ENCODE measurements at places on chromosomes 6 and 20.

DNA sequence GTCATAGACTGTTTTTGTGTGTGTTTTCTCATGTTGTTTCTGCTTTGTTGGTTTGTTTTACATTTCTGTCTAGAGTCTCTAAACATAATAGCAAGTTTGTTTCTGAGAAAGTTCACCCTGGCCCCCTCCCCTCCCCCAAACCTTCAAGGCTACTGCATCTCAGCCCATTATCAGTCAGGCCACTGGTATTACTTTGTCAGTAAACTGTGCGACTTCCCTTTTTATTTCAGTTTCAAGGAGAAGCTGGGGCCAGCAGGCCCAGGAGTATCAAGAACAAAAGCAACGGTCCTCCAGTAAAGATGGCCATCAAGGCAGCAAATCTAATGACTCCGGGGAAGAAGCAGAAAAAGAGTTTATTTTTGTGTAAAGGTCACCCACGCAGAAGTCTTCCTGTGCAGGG, 32.8 kb upstream of the SCGN start:
- DNase-seq, result no peak

GRCh38 chr6:119671105-119671504, 321.5 kb upstream of the MAN1A1 start:
- DNase-seq, result no peak

GRCh38 chr6:129619579-129620233, 90.3 kb downstream of the ARHGAP18 start:
- no peak for DNase-seq

- no peak for DNase-seq
These were observed 15.3 kb upstream of the ZNFX1 start for GRCh38 chr20:49293122-49293521.

DNA sequence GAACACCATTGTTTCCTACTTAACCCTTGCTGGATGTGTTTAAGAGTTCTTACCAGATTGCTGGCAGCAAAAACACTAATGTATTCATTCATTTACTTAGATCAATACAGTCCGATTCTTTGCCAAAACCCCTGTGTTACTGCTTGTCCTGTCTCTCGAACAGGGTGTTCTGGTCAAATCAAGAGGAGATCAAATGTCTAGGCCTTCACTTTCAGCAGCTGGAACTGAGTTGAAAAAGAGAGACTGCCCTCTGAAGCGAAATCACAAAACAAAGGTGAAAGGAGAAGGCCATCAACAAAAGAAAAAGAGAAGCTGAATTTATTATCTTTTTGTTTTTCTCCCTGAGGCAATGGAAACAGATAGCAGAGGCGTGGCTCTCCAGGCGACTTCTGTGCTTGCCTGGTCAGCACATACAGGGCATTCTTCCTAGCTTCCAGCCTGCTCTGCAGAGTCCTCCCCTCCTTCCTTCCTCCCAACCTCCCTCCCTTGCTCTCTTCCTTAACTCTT, 44.1 kb upstream of the GCM1 start:
- no peak for DNase-seq

GRCh38 chr6:143510991-143511891, at the start of gene FUCA2:
FUCA2 (minus strand) TSS chr6:143511720; CDS start chr6:143511634, 86 bp downstream.
- DNase-seq, result peak; percentile 10

GRCh38 chr20:44695674-44696300, 19.4 kb upstream of the CCN5 start:
- DNase-seq, result no peak

- no peak for DNase-seq
These were observed 289.6 kb downstream of the EPM2A start for GRCh38 chr6:145445674-145446073.

- no peak for DNase-seq
These were observed 211.7 kb downstream of the LMBRD1 start for GRCh38 chr6:69584913-69585729.

DNA sequence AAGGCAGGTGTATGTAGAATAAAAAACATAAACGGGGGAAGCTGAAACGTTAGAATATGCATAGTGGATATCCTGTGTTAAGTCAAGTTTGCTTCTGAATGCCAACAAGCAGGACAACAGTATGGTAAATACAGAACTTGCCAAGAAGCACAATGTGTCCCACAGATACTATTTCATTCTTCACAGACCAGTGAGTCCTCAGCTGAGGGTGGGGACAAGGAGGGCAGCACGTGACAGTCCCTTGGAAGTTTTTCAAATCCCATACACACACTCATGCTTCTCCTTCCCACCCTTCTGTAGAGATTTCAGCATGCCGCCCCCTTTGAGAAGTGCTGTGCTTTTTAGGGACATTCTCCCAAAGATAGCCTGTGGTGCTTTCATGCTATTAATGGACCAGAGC, 268.5 kb upstream of the ECI2 start:
- DNase-seq, result no peak

DNA sequence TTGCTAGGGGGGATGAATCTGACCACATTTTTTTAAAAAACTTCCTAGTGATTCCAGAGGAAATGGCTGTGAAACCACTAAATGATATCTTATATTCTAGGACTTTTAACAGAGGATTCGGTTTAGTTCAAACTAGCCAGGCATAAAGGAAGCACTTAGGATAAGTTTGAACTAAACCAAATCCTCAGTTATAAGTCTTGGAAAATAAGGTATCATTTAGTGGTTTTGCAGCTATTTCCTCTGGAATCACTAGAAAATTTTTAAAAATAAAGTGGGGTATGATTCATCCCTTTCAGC, 327.9 kb upstream of the QKI start:
- DNase-seq, result no peak

- no peak for DNase-seq
These were observed 168.2 kb upstream of the PROKR2 start for GRCh38 chr20:5484926-5485325.

GRCh38 chr6:43738877-43739641, 31.0 kb upstream of the VEGFA start:
- DNase-seq, result no peak

GRCh38 chr6:148593130-148593812, 153.6 kb upstream of the UST start:
- DNase-seq, result no peak

DNA sequence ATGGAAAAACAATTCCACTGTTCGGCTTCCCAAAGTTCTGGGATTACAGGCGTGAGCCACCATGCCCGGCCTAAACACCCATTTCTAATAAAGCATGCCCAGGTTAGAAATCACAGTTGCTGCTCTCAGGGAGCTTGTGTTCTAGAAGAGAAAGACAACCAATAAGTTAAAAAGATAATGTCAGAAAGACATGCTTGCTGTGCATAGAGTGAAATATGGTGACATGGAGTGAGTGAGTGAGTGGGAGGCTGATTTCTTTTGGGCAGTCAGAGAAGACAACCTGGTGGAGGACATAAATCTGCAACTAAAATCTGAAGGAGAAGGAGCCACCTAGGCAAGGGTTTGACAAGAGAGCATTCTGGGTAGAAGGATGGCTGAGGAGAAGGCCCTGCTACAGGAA, 222.6 kb downstream of the ARID1B start:
- DNase-seq, result no peak

- DNase-seq, result peak; percentile 43
These were observed 58.1 kb upstream of the SHLD1 start for GRCh38 chr20:5691918-5692618.

DNA sequence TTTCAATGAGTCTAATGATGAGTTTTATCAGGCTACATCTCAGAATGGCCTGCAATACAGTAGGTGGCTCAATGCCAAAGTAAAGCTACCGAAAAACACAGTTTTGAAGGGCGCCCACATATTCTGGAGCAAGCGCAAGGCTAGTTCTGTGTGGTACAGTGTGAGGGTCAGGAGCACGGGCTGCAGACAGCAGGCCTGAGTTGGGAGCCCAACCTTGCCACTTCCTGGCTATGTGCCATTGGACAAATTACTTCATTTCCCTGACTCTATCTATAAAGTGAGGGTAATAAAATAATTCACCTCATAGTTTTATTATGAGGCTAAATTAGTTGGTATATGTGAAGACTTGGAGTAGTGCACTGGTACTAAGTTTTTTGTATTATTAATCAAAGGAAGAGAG, 150.7 kb downstream of the OPN5 start:
- DNase-seq, result no peak

GRCh38 chr20:38355161-38356012, 9.1 kb downstream of the LBP start:
- DNase-seq, result no peak

- DNase-seq, result peak; percentile 94
These were observed 37.6 kb downstream of the NKAIN2 start for GRCh38 chr6:123841067-123841896.

DNA sequence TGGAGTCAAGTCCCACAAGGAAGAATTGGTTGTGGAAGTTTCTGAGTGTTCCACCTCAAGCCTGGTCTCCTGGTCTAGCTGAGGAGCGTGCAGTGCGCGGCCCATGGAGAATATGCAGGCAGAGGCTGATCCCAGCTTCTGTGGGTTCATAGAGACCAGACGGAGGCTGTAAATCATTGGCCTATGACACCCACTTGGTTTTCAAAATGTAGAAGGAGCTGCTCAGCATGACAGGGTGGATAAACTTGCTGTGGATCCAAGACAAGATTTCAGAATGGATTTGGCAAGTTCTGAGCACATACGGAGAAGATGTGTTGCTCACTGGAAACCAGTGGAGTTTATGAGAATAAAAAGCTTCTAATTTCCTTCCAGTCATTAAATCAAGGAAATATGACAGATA, 744 bp downstream of the KIF25 start:
- DNase-seq, result no peak

DNA sequence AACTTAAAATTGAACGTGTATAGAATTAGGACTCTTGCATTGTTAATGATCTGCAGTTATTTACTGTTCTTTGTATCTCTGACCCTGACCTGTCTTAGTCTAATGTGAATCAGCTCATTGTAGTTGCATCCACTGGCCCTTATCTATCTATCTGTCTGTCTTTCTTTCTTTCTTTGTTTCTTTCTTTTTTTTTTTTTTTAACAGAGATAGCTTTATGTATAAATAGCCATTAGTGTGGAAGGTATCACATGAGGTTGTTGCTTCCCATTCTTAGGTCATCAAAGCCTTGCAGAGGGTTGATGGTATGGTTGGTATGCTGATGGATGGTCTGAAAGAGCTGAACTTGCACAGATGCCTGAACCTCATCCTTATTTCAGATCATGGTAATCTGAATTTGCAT, 59.9 kb downstream of the ENPP1 start:
- no peak for DNase-seq

DNA sequence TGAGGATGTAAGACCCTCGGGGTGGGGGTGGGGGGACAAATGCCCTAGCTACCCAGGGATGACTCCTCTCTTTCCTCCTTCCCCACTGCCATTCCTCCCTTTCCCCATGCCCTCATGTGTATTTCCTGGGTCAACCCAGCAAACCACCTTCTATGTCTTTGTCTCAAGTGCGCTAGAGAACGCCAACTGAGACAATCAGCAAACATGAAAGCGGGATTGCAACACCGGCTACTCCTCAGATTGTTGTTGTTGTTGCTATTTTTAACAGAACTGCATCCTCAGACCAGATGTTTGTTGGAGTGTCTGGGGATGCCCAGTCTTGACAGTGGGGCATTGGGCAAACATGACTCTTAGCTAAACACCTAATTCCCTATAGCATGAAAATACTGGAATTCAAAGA, 39.3 kb upstream of the HIVEP1 start:
- no peak for DNase-seq

GRCh38 chr20:23187751-23188150, 101.6 kb upstream of the CD93 start:
- DNase-seq, result no peak

GRCh38 chr20:38755324-38755910, 7.2 kb downstream of the ACTR5 start:
- no peak for DNase-seq

GRCh38 chr20:34175879-34176278, 63.8 kb upstream of the EIF2S2 start:
- DNase-seq, result no peak

- no peak for DNase-seq
These were observed 8.4 kb downstream of the RBBP8NL start for GRCh38 chr20:62418709-62419487.

- DNase-seq, result no peak
These were observed 19.5 kb downstream of the PHACTR2 start for GRCh38 chr6:143697076-143697800.

DNA sequence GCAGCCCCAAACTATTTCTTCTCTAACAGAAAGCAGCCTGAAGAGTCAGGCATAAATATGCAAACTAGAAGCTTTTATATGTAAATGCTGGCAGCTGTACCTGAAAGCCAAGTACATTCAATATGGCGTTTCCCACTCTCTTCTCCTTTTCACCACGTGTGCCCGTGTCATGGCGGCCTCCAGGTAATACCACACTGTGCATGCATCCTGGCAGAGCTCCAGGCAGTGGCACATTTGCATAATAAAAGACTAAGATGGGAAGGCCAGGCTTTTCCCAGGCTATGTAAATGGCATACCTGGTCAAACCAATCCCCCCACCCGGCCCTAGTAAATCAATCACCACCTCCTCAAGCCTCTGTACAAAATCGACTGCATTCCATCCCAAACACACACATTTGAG, 120.6 kb downstream of the MMUT start:
- no peak for DNase-seq

DNA sequence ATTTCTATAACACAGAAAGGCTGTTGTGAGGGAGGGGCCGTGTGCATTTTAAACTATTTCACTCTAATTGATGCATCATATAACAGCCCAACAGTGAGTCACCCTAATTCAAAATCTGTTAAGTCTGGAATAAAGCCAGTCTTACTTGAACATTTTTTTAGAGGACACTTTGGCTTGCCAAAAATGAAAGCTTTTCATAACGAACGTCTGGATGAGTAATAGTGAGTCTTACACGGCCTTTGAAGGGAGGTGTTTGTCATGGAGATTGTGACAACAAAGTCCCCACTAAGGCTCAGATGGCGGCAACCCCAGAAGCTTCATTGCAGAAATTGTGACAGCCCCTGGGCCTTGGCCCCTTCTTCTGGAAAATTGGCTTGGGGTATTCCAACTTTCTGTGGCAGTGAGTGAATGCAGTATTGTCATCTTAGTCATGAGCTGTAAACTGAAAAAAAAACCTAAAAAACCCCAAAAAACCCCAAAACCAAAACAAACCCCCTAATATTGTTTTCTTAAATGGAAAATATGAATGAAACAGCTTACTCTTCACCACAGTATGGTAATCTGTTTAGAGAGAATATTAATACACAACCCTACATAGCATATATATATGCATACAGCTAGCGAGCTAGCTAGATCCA, 92.6 kb upstream of the CLDN20 start:
- DNase-seq, result no peak

DNA sequence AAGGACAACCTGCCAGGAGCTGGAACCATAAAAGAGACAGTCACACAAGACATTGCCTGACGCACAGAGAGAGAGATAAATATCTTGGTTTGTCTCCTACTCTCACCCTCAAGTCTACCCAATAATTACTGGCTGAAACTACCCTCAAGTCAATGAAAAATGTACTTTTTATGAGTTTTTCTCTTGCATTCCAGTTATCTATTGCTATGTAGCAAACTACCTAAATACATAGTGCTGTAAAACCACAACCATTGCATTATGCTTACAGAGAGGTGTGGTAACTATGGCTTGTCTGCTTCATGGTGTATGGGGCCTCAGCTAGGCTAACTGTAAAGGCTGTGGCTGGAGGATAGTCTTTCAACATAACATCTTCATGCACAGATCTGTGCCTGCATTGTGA, 247.8 kb downstream of the HAO1 start:
- no peak for DNase-seq

Data from NCI-H2081 treated with DMSO at 0.1 percent for 48 hours (cell line).